Activated CD4-positive, alpha-beta memory T cell treated with anti-CD3 and anti-CD28 coated beads for 36 hours (primary cell): ENCODE measurements at places on chromosomes 16 and 17. TPM values are rescaled to one million over a fixed set of nuclear protein-coding genes. Genes with fewer than 3 reads are reported as not detected.

Gene DOC2A
- 0.34 TPM for total RNA-seq

Gene HASPIN
- total RNA-seq: 22.0 TPM

GRCh38 chr17:6386041-6386630, 48.8 kb downstream of the AIPL1 start:
- DNase-seq: no peak

- no peak for DNase-seq
Observed at GRCh38 chr17:8465356-8465755, 29.7 kb downstream of the NDEL1 start.

DNA sequence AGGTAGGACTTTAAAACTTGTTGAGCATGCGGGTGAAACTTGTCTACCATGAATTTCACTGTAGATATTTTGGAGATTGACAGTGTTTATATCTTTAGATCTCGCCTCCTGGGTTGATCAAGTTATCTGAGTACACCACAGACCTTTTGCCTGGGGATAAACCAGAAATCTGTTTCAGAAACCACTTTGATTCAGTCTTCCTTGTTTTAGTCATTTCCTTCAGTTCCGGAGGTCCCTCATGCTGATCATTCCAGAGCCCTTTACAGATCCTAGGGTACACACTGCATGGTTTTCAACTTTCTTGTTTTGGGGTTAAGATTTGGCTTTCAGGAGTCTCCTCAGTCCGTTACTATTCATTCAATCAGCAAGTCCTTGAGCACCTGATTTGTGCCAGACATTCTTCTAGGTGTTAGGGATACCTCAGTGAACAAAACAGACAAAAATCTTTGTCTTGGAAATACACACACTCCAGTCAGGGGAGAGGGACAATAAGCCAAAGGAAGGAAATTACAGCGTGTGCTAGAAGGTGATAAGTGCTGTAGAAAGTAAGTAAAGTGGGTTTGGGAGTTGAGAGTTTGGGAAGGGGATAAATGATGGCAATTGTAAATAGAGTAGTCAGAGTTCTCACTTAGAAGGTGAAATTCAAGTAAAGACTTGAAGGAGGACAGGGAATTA, 12.2 kb downstream of the NOD2 start:
- DNase-seq: no peak

DNA sequence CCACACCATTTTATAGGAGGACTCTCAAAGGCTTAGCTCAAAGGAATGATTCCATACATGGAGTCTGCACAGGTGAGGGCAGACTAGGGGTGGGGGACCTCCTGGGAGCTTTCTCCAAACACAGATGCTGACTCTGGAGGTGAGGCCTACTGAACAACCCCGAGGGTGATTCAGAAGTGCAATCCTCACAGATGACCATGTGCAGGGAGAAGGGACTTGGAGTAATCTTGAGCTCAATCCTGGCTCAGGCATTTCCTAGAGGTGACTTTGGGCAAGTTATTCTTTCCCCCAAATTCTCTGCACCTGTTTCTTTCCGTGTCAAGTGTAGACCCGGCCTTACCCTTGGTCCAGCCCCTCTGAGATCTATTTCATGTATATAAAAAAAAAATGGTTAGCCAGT, 401.5 kb downstream of the SLC39A11 start:
- no peak for DNase-seq
